Hindlimb muscle (tissue), 1 donor: ENCODE measurements at places on chromosomes 4 and X.

- no peak for DNase-seq
Observed at GRCh38 chr4:169774466-169775445, 17.0 kb upstream of the HPF1 start.

DNA sequence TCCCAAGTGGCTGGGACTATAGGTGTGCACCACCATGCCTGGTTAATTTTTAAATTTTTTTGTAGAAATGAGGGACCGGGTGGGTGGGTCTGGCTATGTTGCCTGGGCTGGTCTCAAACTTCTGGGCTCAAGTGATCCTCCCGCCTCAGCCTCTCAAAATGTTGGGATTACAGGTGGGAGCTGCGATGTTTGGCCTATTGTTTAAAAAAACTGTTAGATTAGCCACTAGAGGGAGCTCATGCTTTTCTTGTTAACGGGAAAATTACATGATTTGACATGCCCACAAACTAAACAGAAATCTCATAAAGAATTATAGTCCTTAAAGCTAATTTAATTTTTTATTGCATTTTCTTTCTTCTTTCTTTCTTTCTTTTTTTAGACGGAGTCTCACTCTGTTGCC, 5.0 kb upstream of the SDAD1 start:
- DNase-seq = peak; percentile 48

GRCh38 chrX:106035064-106035463, 3.5 kb downstream of the SERPINA7 start:
- DNase-seq = no peak

GRCh38 chr4:116668190-116668589, 417.2 kb downstream of the TRAM1L1 start:
- no peak for DNase-seq

DNA sequence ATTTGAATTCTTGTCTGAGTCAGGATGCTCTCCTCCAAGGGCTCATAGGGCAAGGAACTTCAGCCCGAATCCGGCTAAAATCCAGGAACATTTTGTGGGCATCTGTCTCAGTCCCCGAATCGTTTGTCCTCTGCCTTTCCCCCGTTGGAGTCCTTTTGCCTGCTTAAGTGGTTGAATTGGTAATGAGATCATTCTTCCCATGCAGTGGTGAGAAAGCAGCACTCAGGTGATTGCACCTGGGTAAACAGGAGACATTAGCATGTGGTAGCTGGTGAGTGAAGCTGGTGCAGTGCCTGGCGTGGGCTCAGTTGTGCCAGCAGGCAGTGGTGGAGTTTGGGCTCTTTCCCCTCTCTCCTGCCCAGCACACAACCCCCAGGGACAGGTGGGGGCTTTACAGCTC, 61.9 kb upstream of the MTM1 start:
- DNase-seq = no peak

DNA sequence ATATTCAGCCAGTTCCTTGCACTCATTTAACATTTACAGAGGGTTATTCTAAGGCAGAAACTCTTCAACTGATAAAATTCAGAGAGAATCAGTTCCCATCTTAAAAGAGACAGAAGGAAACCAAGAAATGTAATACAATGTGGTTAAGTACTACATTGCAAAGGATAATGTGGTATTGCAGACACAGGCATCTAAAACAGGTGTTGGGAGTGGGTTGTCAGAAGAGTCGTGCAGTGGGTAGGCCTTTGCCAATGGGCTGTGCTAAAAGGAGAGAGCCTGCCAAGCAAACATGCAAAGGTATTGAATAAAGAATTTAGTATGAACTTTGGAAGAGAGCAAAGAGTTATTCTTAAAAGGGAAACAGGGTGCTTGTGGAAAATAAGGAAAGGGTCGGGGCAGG, 1044.4 kb upstream of the DIAPH2 start:
- DNase-seq = no peak

GRCh38 chrX:15430584-15430983, 46.4 kb upstream of the VEGFD start:
- DNase-seq = no peak

DNA sequence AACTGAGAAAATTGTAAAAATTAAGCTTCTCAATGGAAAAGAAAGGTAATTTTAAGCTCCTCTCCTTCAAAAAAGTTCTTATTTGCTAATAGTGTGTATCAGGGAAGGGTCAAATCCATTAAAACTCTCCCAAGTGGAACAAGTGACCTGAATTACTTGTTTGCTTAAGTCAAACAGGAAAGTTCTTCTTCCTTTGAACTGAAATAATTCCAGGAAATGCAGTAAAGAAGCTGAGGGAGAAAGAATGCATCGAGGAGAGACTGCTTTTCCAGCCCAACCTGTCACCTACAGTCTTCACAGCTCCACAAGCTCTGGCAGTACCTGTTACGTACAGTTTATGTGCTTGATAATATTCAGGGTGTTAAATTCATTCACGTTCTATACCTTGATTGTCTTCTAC, 131.1 kb downstream of the KLHL8 start:
- no peak for DNase-seq

GRCh38 chr4:95547715-95548471, 880 bp downstream of the UNC5C start:
- peak; percentile 23 for DNase-seq

GRCh38 chrX:89034679-89035078, 287.7 kb downstream of the CPXCR1 start:
- DNase-seq = no peak

GRCh38 chrX:20663336-20663735, 396.6 kb upstream of the RPS6KA3 start:
- DNase-seq = no peak

DNA sequence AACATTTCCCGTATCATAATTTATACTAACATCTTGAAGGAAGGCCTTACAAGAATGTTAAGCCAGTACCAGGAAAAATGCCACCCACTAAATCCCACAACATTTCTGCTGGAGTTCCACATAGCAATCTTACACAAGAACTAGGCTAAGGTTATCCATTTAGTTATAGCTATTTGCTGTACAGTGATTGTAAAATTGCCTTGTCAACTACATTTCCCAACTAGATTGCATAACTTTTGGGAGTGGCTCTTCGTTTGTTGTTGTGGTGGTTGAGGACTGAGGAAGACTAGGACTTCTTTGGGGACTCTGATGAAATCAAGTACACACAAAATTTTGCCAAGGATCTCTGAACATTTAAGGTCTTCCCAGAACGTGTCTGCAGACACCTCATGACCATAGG, 8.0 kb downstream of the IBSP start:
- no peak for DNase-seq

- DNase-seq = no peak
Observed at GRCh38 chrX:131262738-131263679, 26.1 kb downstream of the IGSF1 start.

DNA sequence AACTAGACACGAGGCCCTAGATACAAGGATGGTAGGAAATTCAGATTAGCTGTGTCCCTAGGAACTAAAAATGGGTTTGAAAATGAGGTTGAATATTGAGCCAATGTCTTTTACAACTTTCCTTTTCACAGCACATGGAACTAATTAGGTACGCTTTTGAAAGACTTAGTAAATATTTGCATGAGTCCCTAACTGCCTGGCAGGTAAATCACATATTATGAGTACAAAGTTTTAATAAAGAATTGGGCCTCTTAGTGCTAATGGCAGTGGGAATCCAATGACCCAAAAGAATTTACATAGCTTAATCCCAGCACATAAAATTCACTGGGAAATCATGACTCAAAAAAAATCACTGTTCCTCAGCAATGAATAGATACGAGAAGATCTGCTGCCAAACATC, 16.8 kb downstream of the MUC7 start:
- no peak for DNase-seq

- no peak for DNase-seq
Observed at GRCh38 chr4:126172126-126172525, 857.4 kb downstream of the FAT4 start.

GRCh38 chr4:81405900-81406401, 65.8 kb downstream of the RASGEF1B start:
- DNase-seq = peak; percentile 71

DNA sequence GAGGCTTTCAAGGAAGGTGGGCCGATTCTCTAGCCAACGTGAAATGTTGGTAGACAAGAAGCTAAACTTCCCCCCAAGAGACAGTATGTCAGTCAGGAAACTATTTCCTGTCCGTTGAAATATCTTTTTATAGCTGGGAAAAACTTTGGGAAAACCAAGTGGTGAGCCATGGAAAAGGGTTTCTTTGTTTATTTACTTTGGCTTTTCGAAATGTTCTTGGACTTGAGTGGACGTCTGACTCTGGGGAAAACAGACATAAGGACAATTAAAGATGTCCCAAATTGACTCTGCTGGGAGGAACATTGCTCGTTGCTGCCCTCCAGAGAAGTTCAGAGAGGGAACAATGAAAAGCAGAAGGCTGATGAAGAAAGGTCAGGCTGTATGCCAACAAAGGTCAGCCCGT, 295.4 kb downstream of the RAPGEF2 start:
- no peak for DNase-seq

DNA sequence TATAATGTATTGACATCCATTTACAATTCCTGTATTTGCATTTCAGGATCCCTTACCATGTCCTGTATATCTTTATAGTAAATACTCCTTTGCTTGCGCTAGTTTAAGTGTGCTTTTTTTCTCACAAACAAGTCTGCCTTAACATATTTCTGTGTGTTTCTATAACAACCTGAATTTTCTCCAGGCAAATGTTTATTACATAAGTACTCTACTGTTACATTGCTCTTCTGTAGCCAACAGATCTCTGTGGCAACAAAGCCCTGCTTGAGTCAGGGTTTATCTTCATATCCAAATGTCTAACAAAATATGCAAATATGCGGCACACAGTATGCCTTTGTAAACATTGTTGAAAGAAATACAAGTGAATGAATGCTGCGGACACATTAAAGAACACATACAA, 625.5 kb downstream of the TLL1 start:
- peak; percentile 44 for DNase-seq

- peak; percentile 80 for DNase-seq
Observed at GRCh38 chr4:145936997-145937901, 1.4 kb downstream of the ZNF827 start.

GRCh38 chrX:143674926-143675325, 39.0 kb upstream of the SLITRK4 start:
- DNase-seq = no peak

DNA sequence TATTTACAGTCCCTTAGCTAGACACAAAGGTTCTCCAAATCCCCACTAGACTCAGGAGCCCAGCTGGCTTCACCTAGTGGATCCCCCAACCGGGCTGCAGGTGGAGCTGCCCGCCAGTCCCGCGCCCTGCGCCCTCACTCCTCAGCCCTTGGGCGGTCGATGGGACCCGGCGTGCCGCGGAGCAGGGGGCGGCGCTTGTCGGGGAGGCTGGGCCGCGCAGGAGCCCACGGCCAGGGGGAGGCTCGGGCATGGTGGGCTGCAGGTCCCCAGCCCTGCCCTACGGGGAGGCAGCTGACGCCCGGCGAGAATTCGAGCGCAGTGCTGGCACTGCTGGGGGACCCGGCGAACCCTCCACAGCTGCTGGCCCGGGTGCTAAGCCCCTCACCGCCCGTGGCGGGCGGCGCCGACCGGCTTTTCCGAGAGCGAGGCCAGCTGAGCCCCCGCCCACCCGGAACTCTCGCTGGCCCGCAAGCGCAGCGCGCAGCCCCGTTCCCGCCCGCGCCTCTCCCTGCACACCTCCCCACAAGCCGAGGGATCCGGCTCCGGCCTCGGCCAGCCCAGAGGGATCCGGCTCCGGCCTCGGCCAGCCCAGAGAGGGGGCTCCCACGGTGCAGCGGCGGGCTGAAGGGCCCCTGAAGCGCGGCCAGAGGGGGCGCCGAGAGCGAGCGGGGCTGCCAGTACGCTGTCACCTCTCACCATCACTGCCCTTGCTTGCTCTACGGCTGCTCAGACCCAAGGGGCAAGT, 39.4 kb downstream of the WFS1 start:
- peak; percentile 45 for DNase-seq

DNA sequence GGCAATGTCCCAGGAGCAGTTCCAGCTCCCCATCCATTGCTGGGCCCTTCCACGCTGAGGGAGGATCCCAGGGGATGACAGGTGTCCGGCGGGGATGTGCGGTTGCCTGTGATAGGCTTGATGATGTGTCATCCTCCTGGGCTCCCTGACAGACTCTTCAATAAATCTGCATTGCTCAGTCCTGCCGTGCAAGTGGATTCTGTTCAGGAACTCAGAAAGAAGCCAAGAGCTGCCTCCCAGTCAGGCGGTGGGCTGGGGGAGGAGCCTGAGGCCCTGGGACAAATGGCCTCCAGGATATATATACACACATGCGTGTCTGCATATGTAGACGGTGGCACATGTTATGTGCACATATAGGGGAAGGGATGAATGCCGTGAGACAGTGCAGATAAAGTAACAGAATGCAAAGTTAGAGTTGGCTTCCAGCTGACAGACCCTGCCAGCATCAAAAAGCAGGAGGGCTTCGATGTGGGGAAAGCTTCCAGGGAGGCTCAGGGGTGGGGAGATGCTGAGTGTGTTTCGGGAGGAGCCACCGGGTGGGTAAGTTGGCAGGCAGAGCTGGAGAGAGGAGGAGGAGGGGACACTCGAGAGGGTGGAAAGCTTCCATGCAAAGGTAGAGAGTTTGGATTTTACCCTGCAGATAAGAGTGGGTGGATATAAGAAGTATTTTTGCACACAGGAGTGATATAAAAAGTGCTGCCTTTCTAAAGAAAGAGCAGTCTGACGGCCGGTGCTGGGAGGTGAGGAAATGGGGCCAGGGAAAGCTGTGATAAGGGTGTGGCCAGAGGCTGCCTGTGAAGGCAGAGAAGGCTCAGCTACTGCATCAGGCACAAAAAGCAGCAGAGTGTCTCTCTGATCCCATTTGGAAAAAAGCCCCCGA, 28.5 kb upstream of the CRMP1 start:
- no peak for DNase-seq

- no peak for DNase-seq
Observed at GRCh38 chr4:133594390-133595207, 445.5 kb downstream of the PCDH10 start.

DNA sequence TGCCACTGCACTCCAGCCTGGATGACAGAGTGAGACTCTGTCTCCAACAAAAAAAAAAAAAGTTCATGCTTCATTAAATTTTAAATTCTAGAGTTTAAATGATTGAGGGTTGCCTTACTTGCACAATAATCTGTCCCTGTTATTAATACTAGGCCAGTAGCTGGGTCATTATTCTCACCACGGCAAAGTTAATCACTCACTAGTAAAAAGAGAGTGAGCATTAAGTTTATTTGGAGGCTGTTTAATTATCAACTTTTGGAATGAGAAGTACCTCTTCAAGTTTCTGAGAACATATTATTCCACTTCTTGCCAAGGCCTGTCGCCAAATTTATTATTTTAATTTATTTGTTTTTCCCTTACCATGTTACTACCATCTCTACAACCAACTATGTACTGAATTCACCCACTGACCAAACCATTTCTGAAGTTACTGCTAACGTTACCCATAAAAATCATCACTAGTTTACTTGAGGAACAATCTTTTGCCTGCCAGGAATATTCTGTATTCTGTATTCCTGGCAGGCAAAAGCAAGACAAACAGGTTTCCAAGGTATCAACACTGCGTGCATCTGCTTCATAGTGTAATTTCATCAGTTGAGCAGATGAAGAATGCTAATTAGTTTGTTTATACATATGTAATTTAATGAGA, 26.5 kb downstream of the GUCY1A1 start:
- DNase-seq = no peak
